ENCODE measurements at places on chromosomes 2 and 18.

DNA sequence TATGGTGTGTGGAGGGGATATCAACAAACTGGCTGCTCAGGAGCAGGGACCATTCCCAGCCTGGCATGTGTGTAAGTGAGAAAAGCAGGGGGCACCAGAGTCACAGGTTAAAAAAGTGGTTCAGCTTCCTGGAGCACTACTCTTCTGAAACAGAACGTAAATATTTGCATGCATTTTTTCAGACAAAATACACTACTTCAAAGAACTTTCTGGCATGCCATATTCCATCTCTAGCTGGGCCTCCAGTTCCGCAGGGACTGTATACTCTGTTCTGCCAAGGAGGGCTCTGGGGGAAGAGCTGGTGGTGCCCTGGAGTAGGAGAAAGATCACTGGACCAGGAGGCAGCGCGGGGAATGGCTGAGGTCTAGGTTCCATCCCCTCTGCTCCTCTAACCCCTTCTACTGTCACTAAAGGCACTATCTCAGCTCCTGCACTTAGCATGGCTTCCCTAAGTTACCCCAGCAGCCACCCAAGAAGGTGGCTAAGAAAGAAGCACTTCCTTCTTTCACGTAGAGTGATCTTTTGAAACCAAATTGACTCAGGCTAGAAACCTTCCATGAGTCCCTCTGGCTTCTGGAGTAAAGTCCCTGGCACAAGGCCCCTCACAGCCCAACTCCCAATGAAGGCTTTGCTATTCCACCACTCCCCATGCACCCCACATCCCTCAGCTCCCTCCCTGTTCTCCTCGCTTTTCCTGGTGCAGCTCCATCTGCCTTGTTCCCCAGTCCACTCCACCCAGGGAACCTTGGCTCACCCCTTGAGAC lies 57.6 kb upstream of the CABLES1 start:
- no peak overlapping the region for H3K27ac ChIP-seq
- no peaks in the 10 kb centered on the region for H3K27me3 ChIP-seq
- no peaks in the 10 kb centered on the region for H3K36me3 ChIP-seq
- DNase-seq = no peak

GRCh38 chr2:235986361-235986760 lies 181.8 kb downstream of the GBX2 start:
- DNase-seq = no peak
- no peaks in the 10 kb centered on the region for H3K36me3 ChIP-seq
- H3K27me3 ChIP-seq = no peaks in the 10 kb centered on the region
- no peaks in the 10 kb centered on the region for H3K4me1 ChIP-seq

- no peak overlapping the region for H3K27ac ChIP-seq
- peaks cover under 1% of the 10 kb centered on the region for H3K4me1 ChIP-seq
- no peaks in the 10 kb centered on the region for H3K27me3 ChIP-seq
- H3K4me3 ChIP-seq = no peak overlapping the region
- DNase-seq = no peak
- no peaks in the 10 kb centered on the region for H3K36me3 ChIP-seq
Observed at GRCh38 chr2:9331704-9332103, 91.6 kb downstream of the ITGB1BP1 start.

- no peak overlapping the region for H3K27ac ChIP-seq
- peaks cover 7% of the 10 kb centered on the region for H3K27me3 ChIP-seq
- H3K36me3 ChIP-seq = no peaks in the 10 kb centered on the region
Observed at GRCh38 chr2:205908212-205909183, 177.5 kb downstream of the INO80D start.

DNA sequence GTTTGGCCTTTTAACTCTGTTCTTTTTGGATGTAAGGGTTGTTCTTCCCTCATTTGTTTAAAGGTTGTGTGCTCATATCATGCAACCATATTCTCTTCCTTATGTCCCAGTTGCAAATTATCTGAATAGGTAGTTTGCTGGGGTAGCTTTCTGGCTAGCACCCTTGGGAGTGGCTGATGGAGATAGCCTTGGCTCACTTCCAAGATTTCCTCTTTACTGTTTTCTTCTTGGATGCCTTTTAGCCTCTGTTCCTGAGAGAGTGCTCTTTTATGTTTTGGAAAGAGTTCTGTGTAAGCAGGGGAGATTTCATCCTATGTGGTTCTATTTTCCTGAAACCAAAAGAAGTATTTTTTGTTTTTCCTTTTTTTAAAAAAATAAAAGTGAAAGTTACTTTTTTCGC lies 25.4 kb downstream of the USP14 start:
- H3K36me3 ChIP-seq = peaks cover 43% of the 10 kb centered on the region
- H3K4me1 ChIP-seq = no peaks in the 10 kb centered on the region
- H3K27me3 ChIP-seq = no peaks in the 10 kb centered on the region
- no peak overlapping the region for H3K27ac ChIP-seq

DNA sequence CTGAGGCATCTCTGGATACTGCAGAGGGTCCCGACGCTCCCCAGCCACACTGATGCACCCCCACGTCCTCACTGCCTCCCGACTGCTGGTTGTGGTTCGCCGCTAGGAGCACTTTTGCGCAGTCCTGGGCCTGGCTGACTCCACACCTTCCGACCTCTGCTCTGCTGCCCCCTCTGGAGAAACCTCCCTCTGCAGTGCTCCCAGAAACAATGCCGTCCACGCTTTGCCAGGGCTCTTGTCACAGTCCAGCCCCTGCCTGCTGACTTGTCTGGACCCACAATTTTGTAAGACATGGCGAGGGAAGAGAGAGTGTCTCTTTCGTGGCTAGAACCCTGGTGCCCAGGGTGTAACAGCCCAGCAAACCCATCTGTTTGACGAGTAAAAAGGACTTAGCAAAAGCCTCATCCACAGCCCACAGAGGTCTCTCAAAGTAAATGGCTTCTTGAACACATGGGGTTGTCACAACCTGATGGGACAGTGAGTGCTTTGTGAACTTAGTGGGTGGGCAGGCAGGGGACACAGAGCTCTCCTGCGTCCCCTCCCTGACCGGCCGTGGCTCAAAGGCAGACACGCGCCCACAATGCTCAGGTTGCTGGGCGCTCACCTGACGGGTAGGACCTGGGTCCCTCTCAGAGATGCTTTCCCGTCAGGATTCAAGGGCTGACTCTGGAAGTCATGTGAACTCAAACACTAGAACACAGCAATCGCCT lies 4.0 kb downstream of the COPS9 start:
- H3K36me3 ChIP-seq = no peaks in the 10 kb centered on the region
- peaks cover 42% of the 10 kb centered on the region for H3K4me1 ChIP-seq
- peak overlapping the region; percentile 34 for H3K27ac ChIP-seq
- no peak overlapping the region for H3K4me3 ChIP-seq
- no peak for DNase-seq

DNA sequence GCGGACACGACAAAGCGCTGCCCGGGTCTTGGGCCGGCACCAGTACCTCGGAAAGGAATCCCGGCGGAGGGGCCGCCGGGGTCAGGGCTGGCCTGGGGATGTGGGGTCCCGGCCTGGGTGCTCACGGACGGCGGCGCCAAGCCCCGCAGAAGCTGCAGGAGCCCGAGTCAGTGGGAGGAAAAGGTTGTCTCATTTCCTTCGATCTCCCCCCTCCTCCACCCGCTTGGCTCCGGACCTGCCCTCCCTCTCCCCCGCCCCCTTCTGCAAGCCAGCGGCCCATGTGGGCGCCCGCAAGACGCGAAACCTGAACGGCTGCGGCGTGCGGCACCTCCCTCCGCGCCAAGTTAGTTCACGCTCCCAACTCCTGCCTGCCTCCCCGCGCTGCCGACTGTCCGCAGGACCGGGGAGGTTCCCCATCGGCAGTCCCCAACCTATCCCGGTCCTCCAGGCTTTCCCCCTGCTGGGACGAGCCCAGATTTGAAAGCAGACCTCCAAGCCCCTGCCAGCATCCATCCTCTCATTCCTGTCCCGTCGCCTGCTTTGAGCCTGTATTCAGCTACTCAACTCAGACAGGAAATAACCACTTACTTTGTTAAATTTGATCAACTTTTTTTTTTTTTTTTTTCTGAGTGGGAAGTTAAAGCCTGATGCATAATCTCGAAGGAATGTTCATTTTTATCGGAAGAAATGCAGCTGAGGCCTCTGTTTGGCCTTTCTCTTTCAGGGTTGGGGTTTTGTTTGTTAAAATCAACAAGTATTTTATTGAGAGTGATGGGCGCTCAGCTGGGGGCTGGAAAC lies at the start of gene EVA1A:
TSS of gene EVA1A (minus strand) at position 172 of the 798 bp plus-strand sequence. CDS start 42,799 bp downstream, outside the sequence.
- peaks cover 3% of the 10 kb centered on the region for H3K4me1 ChIP-seq
- H3K4me3 ChIP-seq = peak within 1 kb of the TSS; percentile 56
- H3K27ac ChIP-seq = no peak within 1 kb of the TSS
- no peaks in the 10 kb centered on the region for H3K27me3 ChIP-seq
- DNase-seq = no peak

DNA sequence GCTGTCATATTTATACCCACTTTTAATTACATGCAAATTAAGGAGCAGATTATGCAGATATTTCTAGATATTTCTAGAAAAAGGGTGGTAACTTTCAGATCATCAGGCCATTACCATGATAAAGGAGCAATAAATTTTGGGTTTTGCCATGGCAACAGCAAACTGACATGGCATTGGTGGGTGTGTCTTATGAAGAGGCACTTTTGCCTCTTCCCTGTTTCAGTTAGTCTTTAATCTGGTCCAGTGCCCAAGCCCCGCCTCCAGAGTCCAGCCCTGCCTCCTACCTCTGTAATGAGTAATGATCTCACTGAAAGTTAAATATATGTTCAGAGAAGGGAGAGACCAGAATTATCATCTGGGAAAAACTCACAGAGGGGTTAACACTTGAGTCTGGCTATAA lies 124.8 kb downstream of the SCG2 start:
- no peaks in the 10 kb centered on the region for H3K36me3 ChIP-seq
- no peak overlapping the region for H3K4me3 ChIP-seq
- H3K4me1 ChIP-seq = no peaks in the 10 kb centered on the region
- no peaks in the 10 kb centered on the region for H3K27me3 ChIP-seq

- H3K4me3 ChIP-seq = no peak overlapping the region
- no peaks in the 10 kb centered on the region for H3K27me3 ChIP-seq
- no peak for DNase-seq
- no peaks in the 10 kb centered on the region for H3K4me1 ChIP-seq
- H3K36me3 ChIP-seq = no peaks in the 10 kb centered on the region
Observed at GRCh38 chr2:9115229-9115628, 91.4 kb upstream of the ASAP2 start.

- no peak overlapping the region for H3K4me3 ChIP-seq
Observed at GRCh38 chr18:13019301-13019700, 28.1 kb downstream of the CEP192 start.

DNA sequence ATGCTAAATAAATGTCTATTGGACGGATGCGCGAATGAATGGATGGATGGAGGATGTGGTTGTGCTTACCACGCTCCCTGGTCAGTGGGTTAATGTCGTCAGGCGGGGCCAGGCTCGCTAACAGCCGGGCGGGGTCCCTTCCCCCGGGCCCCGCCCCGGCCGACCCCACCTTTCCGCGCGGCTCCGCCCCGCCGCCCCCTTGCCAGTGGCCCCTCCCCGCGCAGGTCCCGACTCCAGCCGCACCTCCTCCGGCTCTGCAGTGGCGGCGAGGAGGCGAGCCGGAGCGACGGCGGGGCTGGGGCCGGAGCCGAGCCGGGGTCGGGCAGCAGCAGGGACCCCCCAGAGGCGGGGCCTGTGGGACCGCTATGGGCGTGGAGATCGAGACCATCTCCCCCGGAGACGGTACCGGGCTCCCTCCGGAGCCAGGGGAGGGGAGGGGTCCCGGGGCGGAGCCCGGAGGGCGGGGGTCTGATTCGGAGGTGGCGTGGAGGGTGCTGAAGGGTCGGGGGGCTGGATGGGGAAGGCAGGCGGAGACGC lies at the start of gene FKBP1B:
TSS of gene FKBP1B (plus strand) at position 257 of the 537 bp plus-strand sequence. CDS start at position 366, 109 bp downstream.
- peaks cover 18% of the 10 kb centered on the region for H3K27me3 ChIP-seq
- DNase-seq = no peak
- H3K27ac ChIP-seq = peak within 1 kb of the TSS; percentile 37

- H3K27me3 ChIP-seq = no peaks in the 10 kb centered on the region
- H3K4me3 ChIP-seq = no peak overlapping the region
- DNase-seq = no peak
Observed at GRCh38 chr2:145851730-145852129, 1331.8 kb upstream of the ZEB2 start.

DNA sequence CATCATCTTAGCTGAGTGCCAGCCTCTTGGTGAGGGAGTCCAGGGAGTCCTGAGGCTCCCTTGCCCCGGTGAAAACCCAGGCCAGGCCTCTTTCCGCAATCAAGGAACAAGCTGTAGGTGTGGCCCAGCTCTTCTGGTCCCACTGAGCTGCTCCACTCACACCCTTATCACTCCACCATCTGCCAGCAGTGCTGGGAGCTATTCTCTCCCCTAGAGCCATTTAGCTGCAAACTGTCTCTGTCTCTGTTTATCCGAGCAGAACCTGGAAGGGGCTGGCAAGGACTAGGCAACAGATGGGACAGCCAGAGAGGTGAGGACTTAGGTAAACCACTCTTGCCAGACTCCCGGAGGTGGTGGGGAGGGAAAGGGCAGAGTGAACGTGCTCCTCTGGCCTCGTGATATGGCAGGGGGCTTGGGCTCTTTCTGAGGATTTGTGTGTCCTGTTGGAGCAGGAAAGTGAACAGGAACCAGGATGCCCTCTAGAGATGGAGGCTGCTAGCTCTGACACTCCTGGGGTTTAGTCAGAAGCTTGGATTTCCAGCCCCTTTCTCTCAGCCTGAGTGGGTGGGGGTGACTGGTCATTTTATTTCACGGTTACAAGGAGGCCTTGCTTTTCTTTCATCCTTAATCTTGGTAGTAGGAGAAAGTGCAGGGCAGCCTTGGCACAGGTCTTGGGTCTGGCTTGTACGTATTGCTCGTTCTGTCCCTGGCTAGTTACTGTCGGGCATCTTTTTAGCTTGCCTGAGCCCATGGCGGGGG lies 19.6 kb downstream of the B3GNT2 start:
- peak overlapping the region; percentile 54 for H3K27ac ChIP-seq
- no peaks in the 10 kb centered on the region for H3K36me3 ChIP-seq
- H3K4me1 ChIP-seq = no peaks in the 10 kb centered on the region

- H3K27me3 ChIP-seq = no peaks in the 10 kb centered on the region
- no peak overlapping the region for H3K27ac ChIP-seq
- no peaks in the 10 kb centered on the region for H3K36me3 ChIP-seq
- no peak for DNase-seq
- no peaks in the 10 kb centered on the region for H3K4me1 ChIP-seq
Observed at GRCh38 chr18:32530947-32531651, 60.4 kb upstream of the GAREM1 start.

DNA sequence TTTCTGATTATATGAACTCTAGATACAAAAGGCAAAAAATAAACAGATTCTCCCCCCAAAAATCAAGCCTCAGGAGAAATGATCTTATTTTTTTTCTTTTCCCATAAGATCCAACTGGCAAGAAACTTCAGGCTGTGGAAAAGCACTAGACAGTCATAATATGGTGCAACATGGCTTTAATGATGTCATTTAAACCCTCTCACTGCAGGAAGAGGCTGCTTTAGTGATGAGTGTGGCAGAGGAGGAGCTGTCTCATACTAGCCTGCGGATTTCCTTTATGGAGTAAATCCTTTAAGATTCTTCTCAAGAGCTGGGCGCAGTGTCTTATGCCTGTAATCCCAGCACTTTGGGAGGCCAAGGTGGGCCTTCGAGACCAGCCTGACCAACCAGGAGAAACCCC lies 83.3 kb upstream of the CD28 start:
- H3K4me3 ChIP-seq = no peak overlapping the region
- H3K4me1 ChIP-seq = no peaks in the 10 kb centered on the region
- H3K27me3 ChIP-seq = no peaks in the 10 kb centered on the region
- H3K36me3 ChIP-seq = no peaks in the 10 kb centered on the region
- no peak overlapping the region for H3K27ac ChIP-seq
- no peak for DNase-seq

- H3K4me1 ChIP-seq = peaks cover 53% of the 10 kb centered on the region
- no peak overlapping the region for H3K4me3 ChIP-seq
- H3K27ac ChIP-seq = peak overlapping the region; percentile 92
- H3K27me3 ChIP-seq = no peaks in the 10 kb centered on the region
- H3K36me3 ChIP-seq = no peaks in the 10 kb centered on the region
- DNase-seq = peak; percentile 94
Observed at GRCh38 chr2:71940695-71941094, 207.0 kb downstream of the CYP26B1 start.

- DNase-seq = no peak
- H3K4me1 ChIP-seq = no peaks in the 10 kb centered on the region
- H3K4me3 ChIP-seq = no peak overlapping the region
- no peak overlapping the region for H3K27ac ChIP-seq
- H3K27me3 ChIP-seq = no peaks in the 10 kb centered on the region
Observed at GRCh38 chr18:79323471-79323870, 72.3 kb upstream of the NFATC1 start.
